Stimulated activated naive CD4-positive, alpha-beta T cell treated with Interleukin-2 at 50 U/mL for 16 hours (primary cell): ENCODE measurements at places on chromosomes 11 and 22.

DNA sequence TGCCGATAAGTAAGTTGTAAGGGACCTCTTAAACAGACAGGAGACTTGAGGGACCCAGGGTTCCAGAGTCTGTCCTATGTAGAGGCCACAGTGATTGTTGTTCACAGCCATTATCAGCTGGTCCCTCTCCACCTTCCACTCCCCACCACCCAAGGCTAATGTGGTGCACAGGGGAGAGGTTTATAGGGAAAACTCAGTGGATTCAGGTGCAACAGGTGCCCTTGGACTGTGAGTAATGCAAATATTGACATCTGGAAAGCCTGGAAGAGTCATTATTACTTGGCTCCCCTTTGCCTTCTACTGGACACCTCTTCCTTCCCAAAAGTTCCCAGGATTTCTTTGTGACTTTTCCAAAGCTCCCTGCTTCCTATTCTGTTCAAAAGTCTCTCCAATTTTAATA lies 441.1 kb upstream of the CCDC90B start:
- DNase-seq = no peak

DNA sequence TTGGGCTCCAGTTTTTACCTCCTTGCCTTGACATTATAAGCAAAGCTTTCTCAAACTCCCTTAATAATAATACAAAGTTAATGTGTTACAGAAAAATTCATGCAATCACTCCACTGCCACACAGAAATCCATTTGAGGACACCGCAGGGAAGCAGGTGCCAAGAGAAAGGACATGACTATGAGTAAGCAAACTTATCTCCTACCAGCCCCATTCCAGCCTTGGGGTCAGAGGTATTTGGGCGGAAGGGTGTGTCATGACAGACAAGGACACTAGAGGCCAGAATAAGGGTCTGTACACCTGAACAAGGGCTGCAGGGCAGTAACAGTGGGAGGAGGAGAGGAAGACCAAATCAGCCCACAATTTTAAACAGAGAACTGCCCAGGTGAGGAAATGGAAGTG lies 5.9 kb downstream of the GNG3 start:
- DNase-seq = no peak

DNA sequence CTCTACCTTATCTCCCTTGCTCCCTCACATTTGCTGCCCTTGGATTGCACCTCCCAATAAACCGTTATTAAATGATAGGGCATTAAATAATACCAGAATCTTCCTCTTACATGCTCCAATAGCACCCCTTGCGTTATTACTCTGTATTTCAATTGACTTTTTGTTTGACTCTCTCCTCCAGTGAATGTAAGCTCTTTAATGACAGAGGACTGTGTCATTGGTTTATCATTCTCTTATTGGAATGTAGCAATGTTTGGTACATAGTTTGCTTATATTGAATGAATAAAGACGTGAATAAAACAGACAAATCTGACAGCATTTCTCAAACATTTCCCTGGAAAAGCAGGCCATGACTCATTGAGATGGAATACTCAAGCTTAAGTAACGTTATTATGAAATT lies 8.7 kb upstream of the MPEG1 start:
- no peak for DNase-seq

GRCh38 chr11:2534134-2534956 lies 89.5 kb downstream of the KCNQ1 start:
- no peak for DNase-seq

DNA sequence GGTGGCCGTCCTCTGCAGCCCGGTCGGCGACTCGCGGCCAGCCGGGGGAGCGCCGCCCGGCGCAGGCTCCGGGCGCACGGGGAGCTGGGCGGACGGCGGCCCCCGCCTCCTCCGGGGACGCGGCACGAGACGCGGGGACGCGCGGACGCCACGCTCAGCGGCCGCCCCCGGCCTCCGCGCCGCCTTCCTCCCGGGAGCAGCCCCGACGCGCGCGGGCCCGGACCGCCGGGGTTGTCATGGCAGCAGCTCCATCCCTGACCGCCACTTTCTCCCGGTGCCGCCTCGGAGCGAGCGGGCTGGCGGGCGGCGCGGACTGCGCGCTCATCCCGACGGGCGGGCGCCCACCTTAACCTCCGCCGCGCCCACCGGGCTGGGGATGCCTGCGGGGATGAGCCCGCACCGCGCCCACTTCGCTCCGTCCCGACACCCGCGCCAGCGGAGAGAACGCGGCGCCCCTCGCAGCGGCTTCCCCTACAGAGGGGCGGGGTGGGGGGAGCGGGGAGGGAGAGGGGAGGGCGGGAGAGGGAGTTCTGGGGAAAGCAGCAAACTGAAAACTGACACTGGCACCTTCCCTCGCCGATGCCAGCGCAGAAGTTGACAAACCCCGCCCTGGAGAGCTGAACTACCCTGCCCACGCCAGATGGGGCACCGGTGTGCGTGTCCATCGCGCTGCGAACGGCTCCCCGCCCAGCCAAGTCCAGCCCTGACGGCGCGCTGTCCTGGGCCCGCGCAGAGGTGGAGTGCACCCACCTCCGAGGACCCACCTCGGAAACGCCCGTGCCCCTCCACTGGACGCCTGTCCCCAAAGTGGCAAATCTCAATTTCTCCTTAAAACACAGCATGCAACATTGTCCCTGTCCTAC lies 588.4 kb downstream of the OPCML start:
- no peak for DNase-seq

DNA sequence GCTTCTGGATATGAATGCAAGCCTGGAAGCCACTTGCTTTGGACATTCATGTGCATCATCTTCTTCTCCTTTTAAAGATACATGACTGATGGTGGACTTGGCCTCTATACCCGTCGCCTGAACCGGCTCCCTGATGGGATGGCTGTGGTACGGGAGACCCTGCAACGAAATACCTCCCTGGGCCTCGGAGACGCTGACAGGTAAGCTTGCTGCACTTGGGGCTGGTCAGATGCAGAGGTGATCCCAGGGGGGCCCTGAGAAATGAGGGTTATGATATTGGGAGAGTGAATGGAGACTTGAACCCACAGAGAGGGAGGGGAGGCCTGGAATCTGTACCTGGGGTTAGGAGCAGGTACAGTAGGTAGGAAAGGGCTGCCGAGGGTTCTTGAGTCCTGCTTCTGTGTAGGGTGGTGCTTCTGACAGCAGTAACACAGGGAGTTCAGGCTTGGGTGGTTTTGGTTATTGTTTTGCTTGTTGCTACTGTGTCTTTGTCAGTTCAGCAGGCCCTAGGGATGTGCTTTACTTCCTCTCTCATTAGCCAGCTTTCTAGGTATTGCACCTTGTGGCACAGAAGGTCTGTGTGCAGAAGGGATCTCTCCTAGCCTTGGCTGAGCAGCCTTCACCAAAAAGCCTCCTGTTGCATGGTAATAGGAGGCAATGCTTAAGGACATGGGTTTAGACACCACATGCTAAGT lies 176.1 kb downstream of the DBX1 start:
- DNase-seq = no peak

DNA sequence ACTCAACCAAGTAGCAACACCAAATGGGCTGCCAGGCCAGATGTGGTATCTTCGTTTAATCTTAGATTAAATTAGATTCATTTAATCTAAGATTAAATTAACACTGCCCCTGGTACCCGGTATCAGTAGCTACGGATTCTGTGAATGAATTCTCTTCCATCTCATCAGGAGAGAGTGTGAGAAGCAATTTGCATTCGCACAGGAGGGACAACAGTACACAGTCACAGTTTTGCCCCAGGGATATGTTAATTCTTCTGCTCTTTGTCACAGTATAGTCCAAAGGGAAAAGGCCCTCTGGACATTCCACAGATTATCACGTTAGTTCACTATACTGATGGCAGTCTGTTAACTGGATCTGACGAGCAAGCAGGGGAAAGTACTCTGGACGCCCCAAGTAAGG lies 22.9 kb downstream of the ASCL2 start:
- DNase-seq = no peak

DNA sequence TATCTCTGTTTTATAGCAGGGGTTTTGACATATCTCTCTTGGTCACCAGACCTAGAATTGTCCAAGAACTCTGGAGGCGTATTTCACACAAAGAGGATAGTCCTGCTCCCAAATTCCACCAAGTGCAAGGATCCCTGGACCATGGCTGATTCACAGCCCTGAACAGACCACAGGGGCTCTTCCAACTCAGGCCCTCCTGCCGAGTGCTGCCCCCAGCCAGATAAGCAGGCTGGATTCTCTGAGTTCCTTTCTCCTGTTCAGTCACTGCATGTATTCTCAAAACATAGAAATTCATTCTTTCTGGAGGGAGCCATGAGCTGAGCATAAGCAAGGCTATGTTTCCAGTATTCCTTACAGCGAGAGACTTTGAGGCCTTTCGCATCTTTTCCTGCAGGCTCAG lies 13.4 kb upstream of the PLEKHB1 start:
- no peak for DNase-seq

GRCh38 chr22:35921777-35922176 lies 106.8 kb downstream of the RBFOX2 start:
- peak; percentile 19 for DNase-seq

DNA sequence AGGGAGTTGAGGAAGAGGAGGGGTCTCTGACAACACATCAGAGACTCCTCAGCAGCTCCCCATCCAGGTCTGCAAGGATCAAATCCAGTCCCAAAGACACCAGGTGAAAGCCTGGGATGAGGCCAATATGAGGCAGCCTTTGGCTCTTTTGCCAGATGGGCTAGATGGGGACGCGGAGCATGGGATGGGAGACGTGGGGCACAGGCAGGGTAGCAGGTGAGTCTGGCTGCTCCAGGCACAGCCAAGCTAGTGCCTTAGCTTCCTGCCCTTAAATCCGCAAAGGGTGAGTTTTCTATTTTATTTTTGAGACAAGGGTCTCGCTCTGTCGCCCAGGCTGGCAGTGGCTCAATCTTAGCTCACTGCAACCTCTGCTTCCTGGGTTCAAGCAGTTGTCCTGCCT lies 19.6 kb upstream of the DRICH1 start:
- no peak for DNase-seq

GRCh38 chr22:26360169-26360885 lies 68.7 kb upstream of the ASPHD2 start:
- peak; percentile 40 for DNase-seq

GRCh38 chr11:77471558-77472193 lies 2.2 kb downstream of the PAK1 start:
- DNase-seq = no peak

- no peak for DNase-seq
These were observed 52.4 kb downstream of the GRIK4 start for GRCh38 chr11:120563703-120564572.

GRCh38 chr22:43630451-43630850 lies 181.7 kb downstream of the EFCAB6 start:
- DNase-seq = no peak

- no peak for DNase-seq
These were observed 30.4 kb upstream of the MICAL2 start for GRCh38 chr11:12079726-12080556.

GRCh38 chr22:26461188-26461810 lies 22.3 kb downstream of the HPS4 start:
- DNase-seq = no peak

- DNase-seq = no peak
These were observed 137.8 kb downstream of the KIRREL3 start for GRCh38 chr11:126862664-126863243.

- DNase-seq = no peak
These were observed 57.6 kb downstream of the KCNJ4 start for GRCh38 chr22:38397189-38398085.

GRCh38 chr11:102599642-102600261 lies 25.4 kb downstream of the MMP20 start:
- DNase-seq = no peak

DNA sequence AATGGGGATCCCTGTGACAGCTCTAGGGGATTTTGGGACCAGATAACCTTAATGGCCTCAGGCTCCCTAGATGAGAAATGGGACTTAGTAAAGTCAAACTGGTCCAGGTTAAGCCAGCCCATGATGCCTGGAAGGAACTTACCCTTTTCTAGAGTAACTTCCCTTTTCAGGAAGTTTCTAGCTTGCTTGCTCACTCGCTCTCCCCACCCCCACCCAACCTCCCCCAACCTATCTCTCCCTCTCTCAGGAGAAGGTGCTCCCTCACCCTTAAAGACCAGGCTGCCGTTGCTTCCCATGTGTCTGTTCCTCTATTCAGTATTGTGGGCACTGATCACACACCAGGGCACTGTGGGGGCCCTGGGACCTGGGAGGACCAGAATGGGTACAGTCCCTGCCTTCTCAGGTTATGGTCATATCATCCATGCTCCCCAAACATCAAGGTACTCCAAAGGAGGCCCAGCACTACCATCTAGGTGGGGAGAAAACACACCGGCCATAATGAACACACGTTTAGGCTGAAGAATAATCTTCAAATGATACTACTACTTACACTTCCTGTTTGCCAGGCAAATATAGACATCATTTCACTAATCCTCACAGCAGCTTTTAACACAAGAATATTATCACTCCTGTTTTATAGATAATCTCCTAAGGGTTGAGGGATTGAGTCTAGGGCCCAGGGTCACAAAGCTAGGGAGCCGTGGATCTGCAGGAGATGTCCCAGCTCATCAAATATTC lies 18.2 kb downstream of the KCNQ1OT1 start:
- DNase-seq = no peak

DNA sequence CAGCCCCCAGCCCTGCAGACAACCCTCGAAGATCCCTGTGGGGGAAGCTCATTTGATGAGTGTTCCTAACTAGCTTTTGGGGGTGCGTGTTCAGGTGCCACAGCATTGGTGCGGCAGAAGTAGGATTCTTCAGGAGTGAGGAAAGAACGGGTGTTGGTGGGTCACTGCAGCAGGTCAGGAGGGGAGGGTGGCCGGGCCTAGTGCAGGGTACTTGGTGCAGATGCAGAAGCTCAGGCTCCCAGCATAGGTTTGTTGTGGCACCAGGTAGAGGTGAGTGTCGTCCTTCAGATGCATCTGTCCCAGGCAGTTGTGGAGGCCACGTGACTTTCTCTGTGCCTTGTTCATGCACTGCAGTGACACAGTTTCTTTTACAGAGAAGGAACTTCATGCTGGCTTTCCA lies 15.1 kb upstream of the ADORA2A start:
- DNase-seq = no peak

- no peak for DNase-seq
These were observed 887.6 kb downstream of the OPCML start for GRCh38 chr11:132644520-132645239.

DNA sequence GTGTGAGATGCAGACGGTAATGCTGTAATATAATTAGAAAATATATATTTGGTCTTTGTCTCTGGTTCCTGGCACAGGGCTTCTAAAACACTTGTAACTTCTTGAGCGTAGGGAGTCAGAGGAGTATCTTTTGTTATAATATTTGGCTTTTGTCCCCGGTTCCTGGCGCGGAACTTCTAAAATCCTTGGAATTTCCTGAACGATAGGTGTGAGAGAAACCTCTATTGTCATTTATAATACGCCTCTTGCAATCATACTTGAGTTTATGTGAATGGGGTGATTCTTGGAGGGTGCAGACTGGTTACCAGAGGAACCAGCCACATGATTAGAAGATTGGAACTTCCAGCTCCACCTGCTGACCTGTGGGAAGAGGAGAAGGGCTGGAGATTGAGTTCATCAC lies 54.1 kb upstream of the ZBED5 start:
- no peak for DNase-seq

GRCh38 chr22:37166675-37167066 lies 17.0 kb upstream of the IL2RB start:
- DNase-seq = peak; percentile 74

- no peak for DNase-seq
These were observed 59.2 kb upstream of the KIRREL3 start for GRCh38 chr11:127059750-127060149.
